ENCODE measurements at places on chromosomes 1 and 21. TPM values are rescaled to one million over a fixed set of nuclear protein-coding genes. Genes with fewer than 3 reads are reported as not detected.

Gene LYST
- 0.58 TPM for total RNA-seq

Gene FTCD
- total RNA-seq, result 1.1 TPM

Gene TXNIP
- total RNA-seq, result 1.8 TPM

Gene CCDC17
- 0.06 TPM for total RNA-seq

Gene CNTN2
- not detected for total RNA-seq

Gene SPAG17
- 11.2 TPM for total RNA-seq

Gene GPR52
- not detected for total RNA-seq

Gene RNU1-2
- not detected for total RNA-seq

Gene LCA5L
- total RNA-seq, result 0.18 TPM

Gene KRTAP19-4
- total RNA-seq, result not detected

Gene BGLAP
- total RNA-seq, result not detected

Gene SOX13
- total RNA-seq, result not detected

Gene OR2T29
- total RNA-seq, result not detected

Gene RIPPLY3
- not detected for total RNA-seq

Gene GREM2
- not detected for total RNA-seq

Gene RHOU
- total RNA-seq, result 0.54 TPM
